ENCODE measurements at places on chromosomes 12 and 14.

DNA sequence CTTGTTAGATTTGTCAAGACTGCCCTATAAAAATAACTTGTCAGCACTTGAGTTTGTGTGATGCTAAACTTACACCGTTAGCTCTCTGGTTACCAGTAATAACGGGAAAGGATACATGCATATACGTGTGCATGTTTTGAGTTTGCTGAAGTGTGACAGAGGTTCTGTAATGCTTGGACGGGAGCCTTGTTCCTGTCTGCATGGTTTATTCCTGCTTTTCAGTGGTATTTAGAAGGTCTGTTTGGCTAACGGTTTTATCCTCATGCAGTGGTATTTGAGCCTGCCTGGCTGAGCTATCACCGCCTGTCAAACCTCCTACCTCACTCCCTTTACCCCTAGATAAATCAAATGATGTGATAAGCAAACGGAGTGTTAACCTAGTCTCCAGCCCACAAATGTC lies 305.6 kb downstream of the GALC start:
- no peak for DNase-seq

DNA sequence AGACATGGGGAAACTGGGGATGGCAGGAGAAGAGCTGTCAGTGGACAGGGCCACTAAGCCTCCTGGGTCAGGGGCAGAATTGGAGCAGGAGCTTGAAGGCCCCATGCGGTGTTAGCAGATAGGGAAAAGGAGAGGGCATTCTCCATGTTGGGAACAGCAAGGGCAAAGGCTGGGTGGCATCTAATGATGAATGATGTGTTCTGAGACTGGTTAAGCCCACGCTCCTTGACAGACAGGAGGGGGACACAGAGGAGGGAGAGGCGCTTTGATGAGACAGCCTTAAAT lies 63.0 kb downstream of the CLMN start:
- no peak for DNase-seq

DNA sequence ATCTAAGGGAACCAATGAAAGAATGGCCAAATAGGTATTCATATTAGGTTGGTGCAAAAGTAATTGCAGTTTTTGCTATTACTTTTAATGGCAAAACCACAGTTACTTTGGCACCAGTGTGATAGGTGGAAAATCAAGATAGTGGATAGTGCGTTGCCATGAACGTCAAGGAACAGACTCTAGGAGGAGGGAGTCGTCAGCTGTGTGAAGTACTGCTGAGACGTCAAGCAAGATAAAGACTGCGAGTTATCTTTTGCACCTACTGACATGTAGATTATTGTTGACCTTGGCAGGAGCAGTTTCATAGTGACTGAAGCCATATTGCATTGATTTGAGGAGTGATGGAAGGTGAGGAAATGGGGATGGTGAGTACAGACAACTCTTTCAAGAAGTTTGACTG lies 8.3 kb downstream of the YLPM1 start:
- no peak for DNase-seq

DNA sequence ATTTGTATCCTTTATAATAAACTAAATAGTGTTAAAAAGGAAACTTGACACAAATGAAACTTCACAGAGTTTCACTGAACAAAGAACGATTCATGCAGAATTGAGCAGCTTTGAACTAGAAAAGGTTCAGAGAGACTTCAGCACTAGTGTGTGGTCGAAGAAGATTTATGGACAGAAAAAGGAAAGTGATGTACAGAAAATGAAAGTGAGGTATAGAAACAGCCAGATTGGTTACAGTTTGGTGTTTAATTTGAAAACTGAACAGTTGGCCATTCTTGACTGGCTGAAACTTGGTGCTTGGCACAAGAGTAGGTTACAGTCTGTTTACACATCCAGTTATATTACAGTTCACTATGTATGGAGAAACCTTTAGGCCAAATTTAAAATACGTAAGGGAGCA lies 207.1 kb downstream of the GALC start:
- no peak for DNase-seq

DNA sequence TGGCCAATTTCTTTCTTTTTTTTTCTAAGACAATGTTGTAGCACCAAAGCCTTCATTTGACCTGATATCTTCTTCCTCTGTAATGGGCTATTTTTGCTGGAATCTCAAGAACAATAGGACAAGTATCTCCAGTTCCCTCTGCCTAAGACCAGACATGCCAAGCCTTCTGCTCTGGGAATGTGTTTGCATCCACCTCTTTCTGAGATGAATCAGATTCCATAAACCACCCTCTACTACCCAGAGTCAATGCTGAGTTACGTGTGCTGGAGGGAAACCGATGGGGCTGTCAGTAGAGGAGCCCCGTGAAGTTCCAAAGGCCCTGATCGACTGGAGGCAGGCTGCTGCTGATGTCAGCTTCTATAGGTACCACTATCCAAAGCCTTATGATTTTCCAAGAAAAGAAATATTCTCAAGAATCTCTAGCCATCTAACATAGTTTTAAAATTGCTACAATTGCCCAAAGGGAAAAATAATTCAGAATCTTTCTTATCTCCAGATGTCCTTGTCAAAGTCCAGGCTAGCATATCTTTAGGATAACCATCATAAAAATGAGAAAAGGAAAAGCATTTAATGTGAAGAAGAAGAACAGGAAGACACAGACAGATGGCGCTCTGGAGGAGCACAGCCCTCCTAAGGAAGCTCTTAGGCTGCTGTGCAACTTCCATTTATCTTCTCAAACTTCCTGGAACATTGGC lies 101.9 kb downstream of the SLC8A3 start:
- DNase-seq: peak; percentile 11

DNA sequence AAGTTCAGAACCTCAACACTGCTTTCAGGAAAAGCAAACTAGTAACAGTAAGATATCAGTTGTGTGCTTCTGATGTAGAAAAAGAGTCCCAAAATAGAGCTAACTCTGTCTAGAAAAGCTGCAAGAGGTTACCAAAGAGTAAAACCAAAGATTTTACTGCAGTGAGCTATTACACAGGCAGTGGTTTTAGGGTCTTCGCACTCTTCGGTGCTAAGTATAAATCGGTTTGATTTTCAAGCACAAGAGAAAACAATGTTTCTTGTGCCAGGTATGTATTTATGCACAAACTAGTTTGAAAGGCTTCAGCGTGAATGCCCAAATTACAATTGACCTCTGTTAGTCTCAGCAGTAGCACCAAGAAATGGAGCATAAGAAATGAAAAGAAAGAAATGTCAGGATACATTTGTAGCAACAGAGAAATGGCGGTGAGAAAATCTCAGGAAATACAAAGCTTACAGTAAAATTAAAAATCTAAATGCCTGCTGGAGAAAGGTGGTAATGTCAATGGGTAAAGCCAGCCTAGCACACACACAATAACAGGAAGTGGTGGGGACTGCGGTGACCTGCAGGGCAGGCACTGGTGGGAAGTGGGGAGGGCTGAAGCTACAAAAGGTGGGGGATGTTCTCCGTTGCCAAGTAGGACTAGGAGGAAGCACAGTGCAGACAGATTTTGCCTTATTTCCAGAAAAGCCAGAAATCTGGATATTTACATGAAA lies 18.0 kb upstream of the DYRK2 start:
- DNase-seq: no peak

DNA sequence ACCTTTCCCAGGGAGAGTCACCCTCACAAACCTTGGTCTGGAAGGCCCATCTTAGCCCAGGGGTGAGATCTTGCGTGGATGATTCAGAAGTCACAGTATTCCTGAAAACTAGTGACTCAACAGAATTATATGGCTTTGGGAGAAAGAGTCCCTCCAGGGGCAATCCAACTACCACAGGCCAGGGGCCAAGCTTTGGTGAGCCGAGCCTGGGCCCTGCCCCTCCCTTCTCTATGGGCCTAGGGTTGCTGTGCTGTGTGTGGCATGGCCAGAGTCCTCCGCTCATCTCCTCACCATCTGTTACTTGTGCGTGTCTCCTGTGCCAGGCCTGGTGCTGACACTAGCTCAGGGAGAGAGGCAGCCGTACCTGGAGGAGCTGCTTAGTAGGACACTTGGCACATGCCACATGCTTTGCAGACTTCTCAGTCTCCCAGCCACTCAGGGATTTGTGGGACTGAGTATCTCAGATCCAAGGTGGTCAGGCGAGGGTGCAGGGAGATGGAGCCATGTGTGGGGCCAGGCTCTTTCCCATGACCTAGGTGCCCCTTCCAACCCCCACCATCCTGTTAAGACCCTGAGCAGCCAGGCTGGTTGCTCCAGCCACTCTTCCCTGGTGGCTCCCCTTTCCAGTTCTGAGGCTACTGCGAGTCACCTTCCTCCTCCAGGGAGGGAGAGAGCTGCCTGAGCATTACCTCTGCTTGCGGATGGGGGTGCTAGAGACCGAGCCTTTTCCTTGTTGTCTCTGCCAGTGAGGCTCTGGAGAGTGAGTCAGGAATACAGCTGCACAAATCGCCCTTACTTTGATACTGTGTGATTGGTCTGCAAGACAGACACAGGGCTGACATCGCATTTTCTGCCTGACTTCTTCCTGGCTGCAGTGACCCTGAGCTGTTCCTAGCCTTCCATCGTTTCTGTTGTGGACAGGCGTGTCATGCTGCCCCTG lies 94.1 kb downstream of the SLC25A47 start:
- peak; percentile 93 for DNase-seq

DNA sequence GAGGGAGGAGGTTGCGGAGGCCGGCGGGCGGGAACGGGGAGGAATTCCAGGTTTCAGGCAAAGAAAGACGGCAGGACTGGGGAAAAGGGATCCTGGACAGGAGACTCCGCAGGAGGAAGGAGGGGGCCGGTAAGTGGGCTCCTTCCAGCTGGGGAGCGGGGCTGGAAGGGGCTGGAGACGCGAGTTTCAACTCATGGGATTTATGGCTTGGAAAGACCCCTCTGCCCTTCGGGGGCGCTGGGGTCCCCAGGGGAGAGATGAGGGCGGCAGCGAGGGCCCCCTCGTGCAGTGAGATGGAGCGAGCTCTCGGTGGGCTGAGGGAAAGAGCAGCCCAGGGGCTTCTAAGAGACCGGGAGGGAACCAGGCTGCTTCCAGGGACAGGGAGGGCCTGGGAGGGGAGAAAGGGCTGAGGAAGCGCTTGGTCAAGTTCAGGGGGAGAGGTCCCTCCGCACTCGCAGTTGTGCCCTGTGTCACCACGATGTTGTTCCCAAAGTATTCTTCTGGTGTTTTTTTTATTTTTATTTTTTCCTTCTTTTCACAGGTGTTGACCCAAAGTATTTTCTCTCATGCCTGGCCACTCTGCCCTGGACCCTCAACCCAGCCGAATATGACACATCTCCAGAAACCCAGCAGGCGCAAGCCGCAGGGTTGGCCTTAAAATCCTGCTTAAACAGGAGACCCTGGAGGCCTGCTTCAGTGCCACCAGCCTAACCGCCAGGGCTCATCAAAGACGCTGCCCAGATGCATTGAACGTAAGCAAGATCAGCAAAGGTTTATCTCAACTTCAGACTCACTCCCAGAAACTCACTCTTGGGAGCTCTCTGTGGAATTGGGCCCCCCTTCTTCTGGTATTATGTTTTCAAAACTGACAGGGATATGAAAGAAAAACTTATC lies 16.1 kb downstream of the TNFAIP2 start:
- no peak for DNase-seq

- DNase-seq: no peak
These were observed 265.1 kb upstream of the SFSWAP start for GRCh38 chr12:131445795-131446194.

GRCh38 chr12:47408171-47408871 lies 297.5 kb downstream of the RPAP3 start:
- DNase-seq: no peak

GRCh38 chr12:21972055-21972454 lies 30.8 kb upstream of the ABCC9 start:
- no peak for DNase-seq

DNA sequence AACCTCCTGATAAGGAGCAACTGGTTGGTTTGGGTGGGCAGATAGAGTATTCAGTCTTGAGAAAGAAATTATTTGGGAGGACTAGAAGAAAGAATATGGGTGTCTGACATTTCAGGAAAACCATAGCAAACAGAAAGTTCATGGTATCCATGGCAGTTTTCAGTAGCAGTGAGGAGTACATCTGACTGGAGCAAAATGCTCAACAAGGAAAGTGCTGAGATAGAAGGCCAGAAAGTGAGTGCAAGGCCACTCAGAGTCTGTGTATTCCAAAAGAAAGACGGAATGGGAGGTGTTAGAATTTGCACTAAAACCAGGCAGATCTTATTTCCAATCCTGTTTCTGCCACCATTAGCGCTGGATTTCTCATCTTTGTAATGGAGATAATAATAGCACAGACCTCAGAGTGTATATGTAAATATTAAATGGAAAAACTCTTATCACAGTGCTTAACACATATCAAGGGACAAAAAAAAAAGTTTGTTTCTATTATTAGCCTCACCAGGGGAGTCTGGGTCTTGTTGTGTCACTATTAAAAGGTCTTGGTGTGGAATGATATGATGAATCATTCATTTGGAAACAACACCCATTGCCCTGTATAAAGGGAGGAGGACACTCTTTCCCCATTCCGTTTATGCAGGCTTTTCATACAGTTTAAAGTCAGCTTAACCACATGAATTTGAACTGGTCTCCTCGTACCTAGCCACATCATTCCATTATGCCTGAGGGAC lies 349.8 kb downstream of the IPO8 start:
- DNase-seq: no peak

DNA sequence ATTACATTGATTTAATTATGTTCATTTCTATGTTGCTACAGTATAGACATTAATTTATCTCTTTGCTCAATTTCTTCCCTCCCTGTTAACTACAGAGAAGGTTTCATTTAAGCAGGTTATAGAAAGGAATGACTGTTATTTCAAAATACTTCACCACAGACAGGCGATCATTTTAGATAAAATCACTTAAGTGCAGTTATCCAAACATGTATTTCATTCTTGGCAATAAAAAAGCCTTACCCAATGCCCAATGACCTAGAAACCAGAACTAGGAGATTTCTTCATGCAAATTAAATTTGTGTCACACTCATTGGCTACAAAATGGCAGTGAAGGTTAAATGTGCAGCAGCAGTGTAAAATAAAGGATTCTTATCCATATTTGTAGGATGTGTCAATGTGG lies 266.4 kb downstream of the KCNH5 start:
- no peak for DNase-seq

- DNase-seq: no peak
These were observed 88.0 kb downstream of the TMEM132D start for GRCh38 chr12:129815846-129816245.

DNA sequence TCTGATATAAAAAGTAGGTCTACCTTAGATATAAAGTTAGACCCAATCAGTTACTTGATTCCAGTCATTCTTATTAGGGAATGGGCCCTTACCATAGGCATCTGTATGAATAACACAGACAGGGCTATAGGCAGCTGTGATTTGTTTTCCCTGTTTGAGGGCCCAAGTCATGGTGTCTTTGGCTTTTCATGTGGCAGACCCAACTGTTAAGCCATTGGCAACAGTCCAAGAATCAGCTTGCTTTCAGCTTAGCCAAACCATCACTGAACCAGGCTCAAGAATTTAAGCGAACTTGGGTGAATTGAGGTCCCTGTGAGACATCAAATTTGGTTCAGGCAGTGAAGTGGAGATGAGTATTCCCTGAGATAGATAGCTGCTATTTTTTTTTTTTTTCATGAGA lies 111.2 kb downstream of the LRRIQ1 start:
- no peak for DNase-seq

DNA sequence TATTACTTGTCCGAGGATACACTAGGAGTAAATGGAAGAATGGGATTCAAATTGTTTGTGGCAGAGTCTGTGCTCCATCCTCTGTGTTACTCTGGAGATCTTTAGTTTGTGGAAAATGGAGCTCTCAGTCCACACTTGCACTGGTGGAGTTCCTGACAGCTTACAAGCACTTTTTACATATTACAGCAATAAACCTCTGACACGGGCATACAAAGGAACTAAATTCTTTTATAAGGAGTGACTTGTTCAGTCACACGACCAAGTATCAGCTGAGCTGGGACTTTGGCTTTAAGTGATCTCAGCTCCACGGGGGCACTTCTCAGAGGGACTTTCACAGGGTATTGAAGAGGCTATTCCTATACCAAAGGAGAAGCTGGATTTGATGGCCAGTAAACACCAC lies 417.5 kb downstream of the LRIG3 start:
- DNase-seq: no peak
